Testis (tissue), 5 donors: ENCODE measurements at places on chromosomes 5 and 9. TPM values are rescaled to one million over a fixed set of nuclear protein-coding genes. Genes with fewer than 3 reads are reported as not detected.

CD72 gene
- total RNA-seq, result 0.63 TPM

BNC2 gene
- 32.0 TPM for total RNA-seq

BASP1 gene
- total RNA-seq, result 2.1 TPM

ZNF618 gene
- total RNA-seq, result 15.2 TPM

MZB1 gene
- 0.94 TPM for total RNA-seq

IFNK gene
- total RNA-seq, result not detected

GRCh38 chr9:32855752-32856151 lies 72.4 kb downstream of the TMEM215 start:
- no peak for DNase-seq
- H3K27ac ChIP-seq, result no peak overlapping the region
- H3K4me3 ChIP-seq, result no peak overlapping the region
- H3K4me1 ChIP-seq, result no peaks in the 10 kb centered on the region
- H3K36me3 ChIP-seq, result no peaks in the 10 kb centered on the region

DNA sequence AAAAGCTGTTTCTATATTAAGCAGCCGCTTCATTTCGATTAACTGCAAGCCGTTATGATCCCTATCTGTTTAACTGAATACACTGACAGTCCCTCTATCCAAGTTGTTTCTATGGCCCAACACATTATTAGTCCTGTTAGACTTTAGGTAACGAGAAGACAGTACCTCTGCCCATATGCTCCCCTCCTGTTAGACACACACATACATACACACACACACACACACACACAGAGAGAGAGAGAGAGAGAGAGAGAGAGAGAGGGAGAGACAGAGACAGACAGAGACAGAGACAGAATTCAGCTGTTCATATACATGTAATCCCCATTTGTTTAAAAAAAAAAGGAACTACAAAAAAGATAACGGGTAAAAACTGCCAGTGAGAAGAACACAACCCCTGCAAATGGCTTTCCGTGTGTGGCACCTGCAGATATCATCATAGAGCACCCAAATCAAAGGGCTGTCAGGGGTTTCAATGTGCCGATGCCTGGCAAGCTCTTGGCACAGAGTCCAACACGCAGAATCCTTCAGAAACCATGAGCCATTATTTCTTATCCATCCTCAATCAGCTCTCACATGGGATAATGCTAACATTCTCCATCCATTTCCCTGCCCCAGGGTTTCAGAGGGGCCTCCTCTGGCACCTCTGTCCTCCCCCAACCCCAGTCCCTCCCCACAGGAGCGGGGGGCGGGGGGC lies 144.0 kb downstream of the MYO10 start:
- H3K36me3 ChIP-seq, result no peaks in the 10 kb centered on the region
- no peak overlapping the region for H3K27ac ChIP-seq
- peaks cover 3% of the 10 kb centered on the region for H3K4me1 ChIP-seq
- no peak overlapping the region for H3K4me3 ChIP-seq
- H3K27me3 ChIP-seq, result no peaks in the 10 kb centered on the region
- no peak for DNase-seq

- H3K27me3 ChIP-seq, result no peaks in the 10 kb centered on the region
- H3K4me1 ChIP-seq, result no peaks in the 10 kb centered on the region
- no peak overlapping the region for H3K4me3 ChIP-seq
- H3K36me3 ChIP-seq, result no peaks in the 10 kb centered on the region
- H3K27ac ChIP-seq, result no peak overlapping the region
These were observed 261.8 kb upstream of the CLINT1 start for GRCh38 chr5:158120760-158121159.

DNA sequence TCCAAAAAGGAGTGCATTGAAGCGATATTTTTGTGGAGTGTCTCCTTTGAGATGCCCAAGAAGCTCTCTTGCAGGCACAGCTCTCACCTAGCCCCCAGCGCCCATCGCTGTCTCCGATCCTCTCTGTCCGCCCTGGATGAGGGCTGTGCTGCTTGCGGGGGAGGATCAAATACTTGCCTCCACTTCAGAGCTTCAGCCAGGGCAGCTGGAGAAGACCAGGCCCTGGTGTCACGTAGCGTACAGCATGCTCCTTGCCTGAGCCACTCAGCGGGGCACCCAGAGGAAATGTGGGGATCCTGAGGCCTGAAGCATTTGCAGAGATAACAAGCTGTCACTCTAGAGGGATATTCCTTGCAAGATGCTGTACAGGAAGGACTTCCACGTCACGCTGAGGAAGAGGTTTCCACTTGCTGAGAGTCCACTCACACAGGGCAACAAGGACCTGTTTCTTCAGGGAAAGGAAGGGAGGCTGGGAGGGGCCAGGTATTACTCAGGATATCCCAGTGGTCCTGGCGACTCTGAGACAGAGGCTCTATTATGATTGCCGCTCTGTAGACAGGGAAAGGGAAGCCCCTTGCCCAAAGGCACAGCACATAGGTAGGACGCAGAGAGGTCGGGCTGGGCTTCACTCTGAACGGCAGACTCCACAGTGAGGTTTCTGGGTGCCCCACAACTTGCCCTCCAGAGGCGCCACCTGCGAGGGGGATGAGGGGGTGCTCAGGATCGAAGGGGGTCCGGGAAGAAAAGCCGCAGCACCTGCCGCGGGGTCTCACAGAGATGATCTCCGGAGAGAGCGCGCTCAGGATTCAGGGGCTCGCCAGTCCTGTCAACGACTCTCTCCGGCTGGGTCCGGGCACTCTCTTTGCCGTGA lies 64.0 kb downstream of the CRB2 start:
- H3K4me3 ChIP-seq, result no peak overlapping the region
- no peak overlapping the region for H3K27ac ChIP-seq
- H3K4me1 ChIP-seq, result no peaks in the 10 kb centered on the region
- no peaks in the 10 kb centered on the region for H3K36me3 ChIP-seq
- no peak for DNase-seq

GRCh38 chr9:14782286-14783051 lies 59.9 kb upstream of the CER1 start:
- H3K4me3 ChIP-seq, result no peak overlapping the region
- no peaks in the 10 kb centered on the region for H3K27me3 ChIP-seq
- H3K36me3 ChIP-seq, result no peaks in the 10 kb centered on the region
- no peak for DNase-seq

DNA sequence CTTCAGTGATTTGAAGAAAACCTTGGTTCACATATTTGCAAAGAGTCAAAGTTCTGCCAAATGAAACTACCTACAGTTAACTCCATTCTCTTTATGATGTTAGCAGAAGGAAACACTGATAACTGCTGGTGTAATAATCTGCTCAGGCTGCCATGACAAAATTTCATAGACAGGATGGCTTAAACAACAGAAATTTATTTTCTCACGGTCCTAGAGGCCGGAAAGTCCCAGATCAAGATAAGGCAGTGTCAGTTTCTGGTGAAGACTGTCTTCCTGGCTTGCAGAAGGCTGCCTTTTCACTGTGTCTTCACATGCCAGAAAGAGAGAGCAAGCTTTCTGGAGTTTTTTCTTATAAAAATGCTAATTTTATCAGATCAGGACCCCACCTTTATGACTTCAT lies 102.4 kb upstream of the PARP8 start:
- no peak overlapping the region for H3K27ac ChIP-seq
- no peaks in the 10 kb centered on the region for H3K4me1 ChIP-seq
- H3K4me3 ChIP-seq, result no peak overlapping the region
- no peak for DNase-seq
- H3K27me3 ChIP-seq, result no peaks in the 10 kb centered on the region

GRCh38 chr9:14354201-14354600 lies 40.3 kb upstream of the NFIB start:
- H3K4me3 ChIP-seq, result no peak overlapping the region
- H3K4me1 ChIP-seq, result no peaks in the 10 kb centered on the region
- no peak overlapping the region for H3K27ac ChIP-seq
- H3K36me3 ChIP-seq, result no peaks in the 10 kb centered on the region

DNA sequence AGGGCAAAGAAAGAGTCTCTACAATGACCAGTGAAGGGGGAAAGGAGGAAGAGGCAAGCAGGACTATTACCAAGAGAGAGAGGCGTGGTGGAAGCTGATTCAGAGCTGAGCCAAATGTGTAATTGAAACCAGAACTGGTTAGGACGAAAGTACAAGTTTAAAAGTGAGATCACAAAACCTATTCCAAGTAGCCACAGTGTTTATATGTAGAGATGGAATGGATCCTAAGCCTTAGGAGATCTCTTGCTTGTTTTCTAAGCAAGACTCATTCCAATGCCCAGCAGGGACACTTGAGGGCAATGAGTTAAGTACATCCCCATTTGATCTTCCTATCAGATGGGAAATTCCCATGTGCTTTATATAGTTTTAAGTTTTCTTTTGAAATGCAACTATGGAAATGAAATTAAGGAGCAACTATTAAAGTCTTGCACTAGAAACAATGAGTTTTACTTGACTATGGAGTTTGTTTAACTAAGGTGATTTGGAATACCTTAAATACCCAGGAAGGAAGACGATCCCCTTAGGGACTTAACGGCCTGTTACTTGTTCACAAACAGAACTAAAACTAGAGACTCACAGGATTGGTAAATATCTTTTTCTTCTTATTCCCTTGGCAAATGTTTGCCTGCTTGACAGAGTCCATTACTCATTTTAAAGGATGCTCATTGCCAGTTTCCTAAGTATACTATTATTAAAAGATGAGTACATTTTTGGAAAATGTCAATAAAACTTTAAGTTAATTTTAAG lies 51.1 kb upstream of the SNX2 start:
- DNase-seq, result no peak
- no peaks in the 10 kb centered on the region for H3K36me3 ChIP-seq
- H3K4me3 ChIP-seq, result no peak overlapping the region
- no peaks in the 10 kb centered on the region for H3K4me1 ChIP-seq
- no peaks in the 10 kb centered on the region for H3K27me3 ChIP-seq

GRCh38 chr5:170552621-170553115 lies 48.8 kb downstream of the KCNIP1 start:
- H3K4me3 ChIP-seq, result no peak overlapping the region
- no peaks in the 10 kb centered on the region for H3K36me3 ChIP-seq
- H3K4me1 ChIP-seq, result peaks cover 8% of the 10 kb centered on the region
- peak; percentile 91 for DNase-seq
